ENCODE measurements at places on chromosomes 3 and 15.

DNA sequence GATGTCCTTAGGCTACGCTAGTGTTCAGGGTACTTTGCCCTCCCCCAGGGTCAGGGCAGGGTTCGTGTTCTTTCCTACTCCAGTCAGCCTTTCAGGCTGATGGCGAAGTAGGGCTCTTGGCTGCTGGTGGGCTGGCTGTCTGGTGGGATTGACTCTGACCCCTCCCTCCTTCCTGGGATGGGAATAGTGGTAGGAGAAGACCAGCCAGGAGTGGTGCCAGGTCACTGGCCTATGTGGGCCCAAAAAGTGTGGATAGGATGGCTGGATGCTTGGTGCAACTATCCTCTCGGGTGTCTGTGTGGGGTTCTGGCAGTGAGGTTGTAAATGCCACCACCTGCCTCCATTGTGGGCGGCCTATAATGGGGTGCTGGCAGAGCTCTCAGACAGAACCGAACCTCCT, 20.4 kb upstream of the EXOG start:
- DNase-seq, result no peak

DNA sequence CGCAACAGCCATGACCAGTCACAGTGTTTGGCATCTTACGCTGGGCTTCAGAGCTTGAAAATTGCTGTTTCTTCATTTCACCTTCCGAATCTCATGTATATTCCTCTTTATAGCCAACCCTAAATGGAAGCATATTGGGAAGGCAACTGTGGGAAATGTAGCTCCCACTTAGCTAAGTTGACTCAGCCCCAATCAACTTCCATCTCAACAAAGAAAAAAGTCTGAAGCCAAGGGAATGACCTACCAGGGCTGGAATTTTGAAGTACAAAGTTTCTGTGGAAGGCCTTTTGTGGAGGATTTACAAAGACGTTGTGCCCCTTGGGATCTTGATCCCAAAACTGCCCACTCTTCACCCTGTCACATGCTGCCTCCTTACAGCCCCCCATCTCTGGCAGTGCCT, 85.2 kb upstream of the OXTR start:
- DNase-seq, result no peak

DNA sequence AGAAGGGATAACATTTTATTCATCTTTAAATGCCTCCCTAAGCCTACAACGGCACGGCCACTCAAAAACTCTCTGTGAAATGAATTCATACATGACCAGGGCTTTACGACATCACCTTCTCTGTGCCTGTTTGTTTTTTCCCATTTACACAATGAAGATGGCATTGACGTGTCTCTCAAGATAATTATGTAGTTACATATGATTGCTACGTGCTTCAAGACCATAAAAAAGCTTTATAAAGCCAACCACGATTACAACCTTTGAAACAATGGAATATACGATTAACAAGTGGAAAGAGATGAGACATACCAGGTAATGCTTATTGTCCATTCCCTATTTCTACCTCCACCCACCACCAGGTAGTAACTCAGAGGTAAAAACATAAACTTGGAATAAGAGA, 168.4 kb downstream of the P3H2 start:
- no peak for DNase-seq

- no peak for DNase-seq
These were observed 5.2 kb downstream of the MCTP2 start for GRCh38 chr15:94236608-94237007.

GRCh38 chr15:45857291-45857690, 222.5 kb downstream of the SQOR start:
- no peak for DNase-seq

GRCh38 chr3:157542711-157543500, 39.7 kb upstream of the VEPH1 start:
- DNase-seq, result no peak

DNA sequence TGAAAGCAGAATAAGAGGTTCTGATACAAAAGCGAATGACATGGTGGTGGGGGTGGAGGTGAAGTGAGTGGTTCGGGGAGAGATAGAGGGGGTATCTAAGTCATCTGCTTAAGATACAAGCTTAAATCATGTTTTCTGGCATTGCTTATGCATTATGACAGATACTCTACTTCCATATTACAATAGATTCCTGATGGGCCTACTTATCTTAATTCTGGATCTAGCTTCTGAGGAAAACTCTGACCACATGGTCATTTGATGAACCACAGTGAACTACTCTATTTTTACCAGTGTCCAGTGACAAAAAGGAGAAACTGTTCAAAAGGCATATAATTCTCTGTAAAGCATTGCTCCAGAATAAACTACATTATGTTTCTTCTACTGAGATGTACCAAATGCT, 673.7 kb upstream of the CCDC54 start:
- no peak for DNase-seq

GRCh38 chr15:98131924-98132323, 171.4 kb downstream of the ARRDC4 start:
- DNase-seq, result no peak

DNA sequence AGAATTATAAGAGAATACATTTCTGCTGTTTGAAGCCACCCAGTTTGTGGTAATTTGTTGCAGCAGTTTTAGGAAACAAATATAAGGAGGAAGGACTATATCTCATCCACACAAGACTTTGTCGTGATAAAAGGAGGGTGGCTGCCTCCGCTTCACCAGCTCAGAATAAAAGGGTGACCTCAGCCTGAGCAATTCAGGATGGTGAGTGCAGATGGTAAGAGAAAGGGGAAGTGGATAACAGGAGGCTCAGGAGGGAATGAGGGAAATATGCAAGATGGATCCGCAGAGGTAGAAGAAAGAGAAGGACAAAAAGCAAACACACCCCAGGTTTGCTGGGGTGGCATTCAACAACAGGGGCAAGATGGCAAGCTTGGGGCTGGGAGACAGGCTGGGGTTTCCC, 108.1 kb upstream of the TNFAIP8L3 start:
- DNase-seq, result no peak

DNA sequence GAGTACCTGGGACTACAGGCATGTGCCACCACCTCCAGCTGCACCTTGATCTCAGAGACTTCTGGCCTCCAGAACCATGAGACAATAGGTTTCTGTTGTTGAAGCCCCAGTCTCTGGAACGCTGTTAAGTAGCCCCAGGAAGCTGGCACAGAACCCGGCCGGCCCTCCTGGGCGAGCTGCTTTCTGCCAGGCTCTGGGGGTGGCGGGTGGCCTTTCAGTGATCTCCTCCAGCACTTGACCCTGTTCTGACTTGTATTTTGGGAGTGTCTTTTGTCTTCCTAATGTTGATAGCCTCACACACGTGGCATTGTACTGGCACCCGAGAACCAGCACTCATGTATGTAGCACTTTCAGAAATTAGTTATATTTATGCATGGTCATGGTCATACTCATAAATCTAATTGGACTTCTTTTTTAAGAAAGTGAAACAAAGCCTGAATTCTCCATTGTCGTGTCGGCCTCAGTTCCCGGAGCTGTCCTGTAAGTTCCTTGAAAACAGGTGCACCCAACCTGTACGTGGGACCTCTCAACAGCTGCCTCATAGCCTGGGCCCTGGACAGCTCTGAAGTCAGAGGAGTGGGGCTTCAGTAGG, 74.0 kb downstream of the TFRC start:
- DNase-seq, result no peak

DNA sequence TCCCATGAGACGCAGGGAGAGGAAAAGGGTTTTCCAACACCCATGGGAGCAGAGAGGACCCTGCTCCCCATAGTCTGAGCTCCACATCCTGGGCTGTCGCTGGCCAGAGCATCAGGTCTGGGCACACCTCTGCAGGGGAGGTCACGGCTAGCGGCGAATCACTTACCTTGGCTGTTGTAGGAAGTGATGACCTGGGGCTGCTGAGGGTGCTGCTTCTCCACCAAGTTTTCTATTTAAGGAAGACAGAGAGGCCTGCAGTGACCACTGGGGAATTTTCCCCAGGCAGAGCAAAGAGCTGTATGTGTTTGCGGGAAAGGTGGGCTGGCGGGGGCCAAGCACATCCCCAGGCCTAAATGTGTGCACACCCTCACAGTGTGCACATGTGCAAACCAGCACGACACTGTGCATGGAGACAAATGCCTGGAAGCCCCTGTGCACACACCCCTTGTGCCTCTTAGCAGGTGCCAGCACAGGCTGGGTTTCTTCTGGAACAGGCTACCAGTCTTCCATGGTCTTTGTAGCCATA, 7.6 kb downstream of the KY start:
- no peak for DNase-seq

GRCh38 chr15:49664716-49665115, 43.9 kb downstream of the DTWD1 start:
- no peak for DNase-seq

GRCh38 chr15:80568876-80569605, 126.1 kb upstream of the ABHD17C start:
- no peak for DNase-seq

DNA sequence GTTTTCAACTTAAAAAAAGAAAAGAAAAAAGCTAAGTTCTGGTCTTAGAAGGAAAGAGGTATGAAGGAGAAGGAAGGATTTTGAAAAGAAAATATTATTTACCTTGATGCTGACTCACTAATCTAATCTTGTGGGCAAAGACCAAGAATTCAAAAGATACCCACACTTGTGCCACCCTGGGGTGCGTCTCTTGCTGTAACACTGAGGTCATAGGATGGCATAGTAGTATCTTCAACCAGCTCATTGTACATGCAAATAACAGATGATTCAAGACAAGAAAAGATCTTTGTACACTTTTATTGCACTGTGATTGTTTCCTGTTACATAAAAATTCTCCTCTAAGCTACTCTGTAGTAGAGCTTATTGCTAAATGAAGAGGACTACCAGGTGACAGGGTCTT, 17.3 kb downstream of the PLS1 start:
- no peak for DNase-seq

GRCh38 chr3:188432802-188433520, 279.0 kb downstream of the LPP start:
- DNase-seq, result no peak

DNA sequence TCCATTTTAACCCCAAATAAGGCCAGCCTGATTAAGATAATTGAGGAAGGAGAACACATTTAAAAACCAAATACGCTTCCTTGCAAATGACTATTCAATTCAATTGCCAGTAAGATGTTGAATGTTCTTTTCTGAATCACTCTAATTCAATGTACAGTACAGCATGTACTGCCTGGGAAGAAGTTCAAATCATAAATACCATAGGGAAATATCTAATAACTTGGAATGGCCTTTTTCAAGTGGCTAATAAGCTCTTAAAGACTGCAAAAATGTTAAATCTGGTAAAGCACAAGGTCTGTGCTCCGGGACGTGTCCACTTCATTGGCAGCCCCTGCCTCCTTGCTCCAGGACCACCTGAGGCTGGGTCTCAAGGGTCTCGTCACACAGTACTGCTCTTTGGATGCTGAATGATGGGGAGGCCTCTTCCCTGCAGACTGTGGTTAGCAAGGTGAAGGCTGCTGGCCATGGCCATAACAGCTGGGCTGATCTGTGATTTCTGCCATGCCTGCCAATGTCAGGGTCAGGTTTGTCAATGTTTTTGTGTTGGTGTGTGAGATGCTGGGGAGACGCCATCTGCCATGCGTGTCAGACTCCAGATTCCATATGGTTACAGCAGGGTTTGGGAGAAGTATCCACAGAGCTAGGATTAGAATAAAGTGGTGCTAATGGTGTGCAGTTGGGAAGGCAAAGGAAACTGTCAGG, 300.5 kb downstream of the ADAMTS17 start:
- no peak for DNase-seq

DNA sequence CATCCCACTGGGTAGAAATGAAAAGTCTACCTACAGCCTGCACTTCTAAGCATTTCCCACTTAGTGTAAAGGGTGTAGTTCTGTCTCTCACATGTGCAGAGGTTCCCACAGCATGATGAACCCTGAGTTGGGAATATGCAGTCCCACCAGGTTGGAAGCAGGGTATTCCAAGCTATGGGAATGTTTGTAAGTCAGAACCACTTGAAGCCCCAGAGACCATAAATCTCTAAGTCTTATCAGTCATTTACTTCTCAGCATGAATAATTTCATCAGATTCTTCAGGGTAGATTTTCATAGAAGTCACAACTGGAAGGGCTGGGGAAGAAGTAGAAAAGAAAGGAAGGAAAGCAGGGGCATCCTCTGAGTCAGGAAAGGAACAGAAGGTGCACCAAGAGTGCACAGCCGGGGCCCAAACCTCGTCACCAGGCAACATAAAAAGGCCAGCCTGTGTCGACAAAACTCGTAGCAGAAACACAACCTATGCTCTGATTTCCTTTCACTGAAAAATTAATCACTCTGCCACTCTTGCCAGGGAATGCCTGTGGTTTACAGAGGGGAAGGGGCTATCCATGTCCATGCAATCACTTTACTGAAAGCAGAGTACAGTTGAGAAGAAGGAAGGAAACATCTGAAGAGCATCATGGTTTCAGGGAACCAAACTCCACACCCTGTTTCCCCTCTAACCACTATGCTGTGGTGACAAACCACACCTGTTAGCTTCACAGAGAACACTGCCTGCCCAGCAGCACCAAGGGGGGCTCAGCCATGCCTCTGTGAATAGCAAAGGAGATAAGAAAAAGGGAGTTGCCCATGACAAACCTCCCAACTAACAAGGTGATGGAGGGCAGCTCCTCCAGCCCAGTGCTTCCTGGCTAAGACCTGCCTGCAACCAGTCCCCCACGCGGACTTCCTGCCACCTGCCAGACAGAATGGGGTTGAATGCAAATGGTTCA, 40.5 kb downstream of the SH3BP5 start:
- DNase-seq, result peak; percentile 81

DNA sequence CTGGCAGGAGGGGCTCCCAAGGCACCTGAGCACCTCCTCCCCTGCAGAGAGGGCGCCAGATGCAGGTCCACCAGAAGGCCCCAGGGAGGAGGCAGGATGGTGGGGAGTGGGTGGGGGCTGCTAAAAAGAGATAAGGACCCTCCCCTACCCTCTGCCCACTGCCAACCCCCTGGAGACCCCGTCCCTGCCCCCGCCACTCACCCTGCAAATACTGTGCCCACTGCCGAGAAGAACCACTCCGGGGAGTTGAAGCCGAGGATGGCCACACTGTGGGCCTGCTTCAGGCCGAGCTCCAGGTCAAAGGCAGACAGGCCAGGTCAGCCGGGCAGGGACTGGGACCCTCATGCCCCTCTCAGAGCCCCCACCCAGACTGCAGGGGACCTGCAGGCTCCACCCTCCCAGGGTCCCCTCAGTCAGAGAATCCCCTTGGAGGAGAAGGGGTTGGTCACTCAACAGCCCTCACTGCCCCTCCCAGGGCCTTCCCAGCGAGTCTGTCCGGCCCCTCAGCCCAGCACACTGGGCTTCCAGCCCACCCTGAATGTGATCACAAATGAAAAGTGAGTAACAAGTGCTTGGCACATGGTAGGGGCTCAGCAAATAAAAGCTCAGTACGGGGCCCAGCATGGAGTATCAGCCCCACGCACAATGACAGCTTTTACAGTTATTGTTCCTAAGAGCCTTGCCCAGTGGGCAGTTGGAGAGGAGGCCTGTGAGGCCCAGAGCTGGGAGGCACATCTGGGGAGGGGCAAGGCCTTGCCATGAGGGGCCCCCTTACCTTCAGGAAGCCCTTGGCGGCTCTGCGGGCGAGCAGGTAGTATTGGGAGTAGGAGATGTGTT, 40.4 kb downstream of the ACSBG1 start:
- DNase-seq, result peak; percentile 42

GRCh38 chr3:83628471-83628870, 1330.3 kb upstream of the CADM2 start:
- DNase-seq, result no peak

- DNase-seq, result no peak
These were observed 386.8 kb downstream of the TBC1D5 start for GRCh38 chr3:17355591-17355990.

Measured in activated effector memory CD4-positive, alpha-beta T cell treated with anti-CD3 and anti-CD28 coated beads, Interleukin-2, amount 50 U/mL, for 16 hours (primary cell).